ENCODE measurements at places on chromosomes 3 and 15.
A peak's percentile ranks its signal among the peaks of the same experiment; 100 is the strongest.

DNA sequence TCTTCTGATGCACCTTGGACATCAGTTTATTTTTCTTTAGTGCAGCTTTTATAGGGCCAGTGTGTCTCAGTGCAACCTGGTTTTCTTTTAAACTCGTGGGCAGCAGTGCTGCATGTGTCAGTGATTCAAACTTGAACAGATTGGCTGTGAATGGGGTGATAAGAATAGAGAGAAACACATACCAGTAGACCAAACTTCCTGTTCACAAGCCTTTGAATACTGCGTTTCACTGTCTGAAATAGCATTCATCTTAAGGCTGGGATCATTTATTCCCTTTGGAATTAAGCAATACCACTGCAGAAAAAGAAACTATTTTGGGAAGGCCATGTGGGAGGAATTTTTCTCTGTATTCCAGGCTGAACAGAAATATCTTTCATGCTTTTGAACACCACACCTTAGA, 51.7 kb downstream of the PHLDB2 start:
- DNase-seq: no peak

DNA sequence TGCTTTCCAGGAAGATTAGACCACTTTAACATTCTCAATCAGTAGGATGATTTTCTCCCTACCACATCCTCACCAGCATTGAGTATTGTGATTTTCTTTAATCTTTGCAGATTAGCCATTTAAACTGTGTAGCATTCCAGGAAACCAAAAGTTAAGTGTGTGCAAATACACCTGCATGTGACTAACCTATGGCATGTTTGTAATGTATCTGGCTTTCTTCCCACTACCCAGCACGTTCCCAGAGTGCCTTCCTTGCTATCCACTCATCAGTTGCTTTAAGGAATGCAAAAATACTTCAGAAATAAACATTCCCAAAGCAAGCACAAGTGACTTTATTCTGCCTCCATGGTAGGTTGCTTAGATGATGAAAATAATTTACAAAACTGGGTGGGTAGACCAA, 74.2 kb downstream of the ATG7 start:
- no peak for DNase-seq

DNA sequence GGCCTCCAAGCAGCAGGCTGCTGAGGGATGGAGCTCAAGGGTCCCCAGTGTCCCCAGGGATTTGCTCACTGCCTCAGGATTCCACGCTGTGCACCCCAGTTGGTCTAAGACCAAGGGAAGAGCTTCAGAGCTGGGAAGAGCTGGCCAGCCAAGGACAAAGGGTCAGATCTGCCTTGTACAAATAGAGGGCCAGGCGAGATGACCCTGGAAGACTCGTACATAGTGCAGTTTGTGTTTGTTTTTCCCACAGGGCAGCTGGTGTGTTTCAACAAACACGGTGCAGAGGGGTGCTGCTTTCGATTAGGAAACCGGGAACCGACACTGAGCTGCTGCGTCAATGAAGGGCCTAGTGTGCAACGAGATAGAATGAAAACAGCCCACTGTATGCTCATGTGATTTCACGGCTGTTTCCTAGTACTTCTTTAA, 56.1 kb upstream of the TRPM1 start:
- DNase-seq: no peak

DNA sequence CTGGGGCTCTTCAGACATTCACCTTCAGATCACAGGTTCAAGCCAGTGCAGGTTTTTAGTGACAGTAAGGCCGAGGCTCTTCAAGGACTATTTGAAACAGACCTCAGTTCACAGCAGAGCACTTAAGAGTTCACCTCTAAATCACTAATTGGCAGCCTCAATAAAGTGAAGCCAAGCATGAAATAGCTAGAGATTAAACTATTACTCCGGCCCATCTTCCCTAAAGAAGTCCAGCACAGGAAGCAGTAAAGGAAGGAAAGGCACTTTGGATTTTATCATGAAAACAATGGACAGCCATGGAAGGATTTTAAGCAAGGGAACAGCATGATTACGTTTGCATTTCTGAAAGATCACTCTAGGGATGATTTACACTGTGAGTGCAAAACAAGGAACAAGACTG, 27.6 kb upstream of the ARL6 start:
- no peak for DNase-seq

GRCh38 chr15:68700455-68701123, 120.1 kb downstream of the ANP32A start:
- peak; percentile 83 for DNase-seq

DNA sequence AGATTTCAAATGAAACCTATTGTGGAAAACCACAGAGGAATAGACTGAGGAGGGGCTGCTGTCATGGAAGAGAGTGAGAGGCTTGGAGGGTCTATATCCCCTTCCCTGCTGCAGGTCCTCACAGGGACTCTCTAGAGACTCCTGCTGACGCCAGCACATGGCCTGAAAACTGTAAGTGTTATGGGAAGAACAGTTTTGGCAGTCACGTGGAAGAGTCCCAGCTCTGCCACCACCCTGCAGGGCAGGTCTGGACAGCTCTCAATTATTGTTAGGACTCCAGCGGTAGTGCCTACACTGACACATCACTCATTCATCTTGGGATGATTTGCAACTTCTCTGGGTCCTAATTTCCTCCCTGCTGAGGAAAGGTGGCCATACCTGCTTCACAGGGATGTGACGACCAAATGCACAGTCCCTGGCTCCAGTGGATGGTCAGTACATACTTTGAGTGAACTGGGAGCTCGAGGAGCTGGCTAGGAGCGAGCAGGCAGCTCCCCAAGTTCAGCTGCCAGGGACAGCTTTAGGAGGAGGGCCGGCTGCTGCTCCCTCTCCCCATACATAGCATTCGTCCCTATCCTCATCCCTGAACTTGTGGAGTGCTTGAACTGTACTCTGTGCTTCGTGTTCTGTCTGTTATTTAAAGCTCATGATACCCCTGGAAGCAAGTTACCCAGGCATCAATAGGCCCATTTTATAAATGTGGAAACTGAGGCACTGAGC, 49.2 kb downstream of the CTXND1 start:
- no peak for DNase-seq

- DNase-seq: peak; percentile 95
Measured at GRCh38 chr3:196666001-196666867, 26.7 kb downstream of the NRROS start.

- no peak for DNase-seq
Measured at GRCh38 chr3:68953816-68954444, 21.6 kb upstream of the TAFA4 start.

GRCh38 chr3:184314700-184315542, 515 bp downstream of the EIF4G1 start:
- peak; percentile 27 for DNase-seq

DNA sequence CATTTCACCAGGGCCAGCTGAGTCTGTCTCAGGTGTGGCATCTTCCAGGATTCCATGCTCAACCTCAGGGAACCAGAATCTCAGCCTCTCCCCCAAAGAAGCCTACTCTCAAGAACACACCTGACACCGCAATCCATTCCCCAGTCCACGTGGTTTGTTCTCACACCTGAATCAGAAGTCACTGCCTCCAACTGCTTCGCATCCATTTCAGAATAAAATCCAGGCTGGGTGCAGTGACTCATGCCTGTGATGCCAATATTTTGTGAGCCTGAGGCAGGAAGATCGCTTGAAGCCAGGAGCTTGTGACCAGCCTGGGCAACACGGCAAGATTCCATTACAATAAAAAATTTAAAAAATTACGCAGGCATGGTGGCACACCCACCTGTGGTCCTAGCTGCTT, 212.2 kb downstream of the FOXP1 start:
- DNase-seq: no peak

GRCh38 chr3:72655131-72655551, 193.1 kb downstream of the SHQ1 start:
- no peak for DNase-seq

DNA sequence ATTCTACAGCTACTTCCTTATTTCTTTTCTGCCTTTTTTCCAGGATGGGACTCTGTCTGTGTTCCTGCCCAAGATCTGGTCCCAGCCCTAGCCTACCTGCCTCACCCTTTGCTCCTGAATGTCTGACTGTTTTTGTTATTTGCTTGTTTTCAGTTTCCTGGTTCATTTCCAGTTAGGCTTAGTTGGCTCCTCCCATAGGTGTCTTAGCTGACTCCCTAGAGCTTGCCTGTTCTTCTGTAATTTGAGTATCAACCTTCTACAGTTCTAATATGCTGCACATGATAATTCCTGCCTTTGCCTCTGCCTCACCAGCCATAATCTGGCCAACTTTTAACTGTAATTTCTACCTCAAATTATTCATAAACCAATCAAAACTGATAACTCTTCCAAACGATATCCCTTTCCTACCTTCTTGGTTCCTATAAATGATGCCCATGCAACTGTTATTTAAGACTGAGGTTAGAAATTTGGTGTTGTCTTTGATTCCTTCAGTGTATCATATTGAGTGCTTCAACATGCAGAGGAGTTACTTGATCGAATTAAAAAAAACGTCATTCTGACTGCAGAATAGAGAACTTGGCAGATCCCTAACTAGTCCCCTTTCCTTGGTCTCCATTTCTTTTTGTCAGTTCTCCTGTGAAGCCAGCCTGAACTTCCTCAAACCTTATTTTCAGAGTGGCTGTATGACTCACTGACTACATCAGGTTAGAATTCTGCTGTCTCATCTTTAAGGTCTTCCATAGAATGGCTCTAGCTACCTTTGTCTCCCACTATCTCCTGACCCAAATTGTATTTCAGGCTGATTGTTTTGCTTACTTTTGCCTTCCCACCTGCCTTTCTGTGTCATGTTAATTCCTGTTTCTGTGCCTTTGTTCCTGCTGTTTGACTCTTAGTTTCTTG, 8.4 kb downstream of the GOLM2 start:
- DNase-seq: peak; percentile 39

DNA sequence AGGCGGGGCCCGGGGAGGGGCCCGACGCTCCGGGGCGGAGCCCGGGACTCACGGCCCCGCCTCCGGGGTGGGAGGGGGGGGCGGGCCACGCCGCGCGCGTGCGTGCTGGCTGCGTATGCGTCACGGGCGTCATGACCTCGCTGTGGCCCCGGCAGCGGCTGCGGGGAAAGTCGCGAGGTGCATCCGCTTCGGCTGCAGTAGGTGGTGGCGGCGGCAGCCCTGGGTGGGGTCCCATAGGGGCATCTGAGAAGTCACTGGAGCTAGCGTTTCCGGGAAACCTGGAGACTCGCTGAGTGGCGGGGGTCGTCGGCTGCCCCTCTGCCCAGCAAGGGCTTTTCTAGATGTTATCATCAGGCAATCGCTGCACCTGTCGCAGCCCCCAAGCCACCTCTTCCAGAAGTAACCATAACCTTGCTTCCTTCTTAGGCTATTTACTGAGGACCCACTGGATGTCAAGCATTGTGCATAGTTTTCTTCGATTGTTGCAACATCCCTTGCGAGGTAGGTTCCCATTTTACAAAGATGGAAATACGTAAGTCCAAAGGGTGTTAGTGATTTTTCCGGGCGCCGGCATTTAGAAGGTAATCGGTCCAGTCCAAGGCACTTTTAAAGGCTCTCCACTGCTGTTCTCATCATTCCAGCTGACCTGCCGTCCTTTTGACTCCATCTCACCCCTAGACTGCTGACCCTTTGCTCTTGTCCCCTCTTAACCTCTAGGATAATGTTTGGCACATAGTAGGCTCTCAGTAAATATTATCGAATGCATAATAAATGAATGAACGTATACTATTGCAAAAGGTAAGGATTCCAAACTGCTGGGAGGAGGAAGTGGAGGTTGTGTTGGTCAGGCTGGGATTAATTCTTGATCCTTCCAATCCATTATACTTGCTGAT, at the start of gene GDPGP1:
Gene GDPGP1, plus strand, starts transcription at position 114 of the 893 bp plus-strand sequence. CDS start 6,700 bp downstream, outside the sequence.
- no peak for DNase-seq

GRCh38 chr3:42096796-42097565, 5.8 kb downstream of the TRAK1 start:
- no peak for DNase-seq

DNA sequence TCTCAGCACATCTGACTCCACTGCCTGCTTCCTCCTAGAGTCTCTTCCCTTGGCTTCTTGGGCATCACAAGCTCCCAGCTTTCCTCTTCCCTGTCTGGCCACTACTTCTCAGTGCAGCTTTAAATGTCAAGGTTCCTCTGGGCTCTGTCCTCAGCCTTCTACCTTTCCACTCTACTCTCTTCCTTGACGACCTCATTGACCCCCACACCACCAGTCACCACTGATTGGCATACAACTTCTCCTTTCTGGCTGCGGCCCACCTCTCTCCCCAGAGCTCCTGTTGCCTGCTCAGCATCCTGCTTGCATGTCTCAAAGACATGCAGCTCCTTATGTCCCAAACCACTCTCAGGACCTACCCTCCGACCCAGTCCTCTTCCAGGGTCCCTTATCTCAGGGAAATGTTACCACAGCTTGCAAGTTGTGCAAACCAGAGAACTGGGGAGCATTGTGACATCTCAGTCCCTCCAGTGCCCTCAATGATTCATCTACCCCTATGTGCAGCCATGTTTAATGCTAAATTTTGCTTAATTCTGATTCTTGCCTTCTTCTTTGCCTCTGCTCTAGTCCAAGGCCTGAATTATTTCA, 49.9 kb downstream of the TRPM1 start:
- DNase-seq: no peak

GRCh38 chr15:40984964-40985363, 31.7 kb downstream of the CHAC1 start:
- no peak for DNase-seq

- DNase-seq: no peak
Measured at GRCh38 chr15:30921781-30922479, 18.2 kb downstream of the FAN1 start.

- no peak for DNase-seq
Measured at GRCh38 chr3:127421943-127422662, 134.3 kb upstream of the PRR20G start.

DNA sequence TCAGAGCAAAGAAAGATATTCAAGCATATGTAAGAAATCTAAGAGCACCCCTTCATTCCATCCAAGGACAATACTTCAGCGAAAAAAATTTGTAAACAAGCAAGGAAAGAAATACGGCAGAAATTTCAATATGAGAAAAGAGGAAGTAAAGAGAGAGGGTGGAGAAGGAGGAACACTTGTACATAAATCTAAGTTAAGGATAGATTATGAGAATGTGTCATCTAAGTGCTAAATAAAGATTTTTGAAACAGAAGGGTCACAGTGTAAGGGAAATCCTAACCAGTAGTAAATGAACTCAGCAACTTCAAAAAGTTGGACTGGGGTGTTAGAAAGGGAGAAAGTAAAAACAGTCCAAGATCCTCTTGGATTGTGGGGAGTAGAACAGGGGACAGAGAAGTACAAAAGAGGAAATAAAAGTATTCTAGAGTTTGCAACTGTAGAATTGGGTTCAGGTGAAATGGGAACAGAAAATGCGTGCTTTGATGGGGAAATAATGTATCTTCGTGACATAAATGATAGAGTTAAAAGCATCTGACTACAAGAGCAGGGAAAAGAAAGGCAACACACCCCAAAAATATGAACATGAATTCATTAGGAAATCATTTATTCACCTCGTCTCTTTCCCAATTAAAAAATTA, 68.5 kb upstream of the ATP13A5 start:
- DNase-seq: no peak

GRCh38 chr3:45462522-45463265, 74.3 kb downstream of the LARS2 start:
- DNase-seq: no peak

Data from SJCRH30 (cell line).